Nephron progenitor cell (in vitro differentiated cells): ENCODE measurements at places on chromosomes 2 and 18.

DNA sequence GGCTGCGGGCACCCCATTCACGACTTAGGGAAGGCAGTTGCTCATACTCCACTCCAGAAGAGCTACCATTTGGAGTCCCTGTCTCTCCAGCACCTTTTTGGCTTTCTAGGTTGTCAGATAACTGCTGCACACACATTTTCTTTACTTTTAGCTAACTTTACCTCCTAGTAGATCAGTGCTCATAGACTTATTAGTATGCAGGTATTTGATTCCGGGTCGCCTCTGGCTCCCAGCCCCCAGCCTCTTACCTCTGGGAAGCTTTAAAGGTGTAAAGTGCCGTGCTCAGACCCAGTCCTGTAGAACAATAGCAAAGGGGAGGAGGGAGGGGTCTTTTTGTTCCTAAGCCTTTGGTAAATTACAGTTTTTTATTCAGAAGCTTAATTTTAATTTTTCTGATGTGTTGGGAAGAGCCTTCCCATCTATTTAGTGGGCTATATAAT, 102.9 kb downstream of the SPTBN1 start:
- DNase-seq = no peak

DNA sequence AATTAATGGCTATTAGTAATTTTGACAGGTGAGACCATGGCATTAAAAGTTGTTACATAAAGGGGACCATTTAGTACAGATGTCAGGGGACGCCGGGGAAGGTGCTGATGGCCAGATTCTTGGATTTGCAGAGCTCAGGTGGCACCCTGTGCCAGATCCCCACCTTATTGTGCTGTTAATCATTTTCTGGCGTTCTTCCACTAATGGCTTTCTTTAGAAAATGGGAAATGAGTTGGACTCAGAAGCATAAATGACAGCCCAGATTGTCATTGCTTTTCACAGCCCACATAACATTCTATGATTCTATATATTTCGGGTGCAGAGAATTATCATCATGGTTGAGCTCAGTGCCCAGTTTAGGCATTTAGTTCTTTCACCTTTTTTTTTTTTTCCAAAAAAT, 257.2 kb upstream of the TCF4 start:
- DNase-seq = no peak

DNA sequence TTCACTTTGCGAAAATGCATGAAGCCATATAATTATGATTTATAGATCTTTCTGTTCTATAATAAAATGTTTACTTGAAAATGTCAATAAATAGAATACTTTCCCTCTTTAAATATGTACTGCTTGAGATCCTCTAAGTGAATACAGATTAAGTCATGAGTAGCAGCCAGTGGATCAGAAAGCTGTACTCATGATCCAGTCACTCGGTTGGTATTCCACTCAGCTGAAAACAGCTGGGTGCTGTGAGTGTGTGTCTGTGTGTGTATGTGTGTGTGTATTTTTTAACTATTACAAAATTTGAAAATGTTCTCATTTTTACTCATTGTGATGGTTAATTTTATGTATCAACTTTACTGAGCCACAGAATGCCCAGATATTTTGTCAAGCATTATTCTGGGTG, 141.6 kb upstream of the CYP26B1 start:
- DNase-seq = no peak

DNA sequence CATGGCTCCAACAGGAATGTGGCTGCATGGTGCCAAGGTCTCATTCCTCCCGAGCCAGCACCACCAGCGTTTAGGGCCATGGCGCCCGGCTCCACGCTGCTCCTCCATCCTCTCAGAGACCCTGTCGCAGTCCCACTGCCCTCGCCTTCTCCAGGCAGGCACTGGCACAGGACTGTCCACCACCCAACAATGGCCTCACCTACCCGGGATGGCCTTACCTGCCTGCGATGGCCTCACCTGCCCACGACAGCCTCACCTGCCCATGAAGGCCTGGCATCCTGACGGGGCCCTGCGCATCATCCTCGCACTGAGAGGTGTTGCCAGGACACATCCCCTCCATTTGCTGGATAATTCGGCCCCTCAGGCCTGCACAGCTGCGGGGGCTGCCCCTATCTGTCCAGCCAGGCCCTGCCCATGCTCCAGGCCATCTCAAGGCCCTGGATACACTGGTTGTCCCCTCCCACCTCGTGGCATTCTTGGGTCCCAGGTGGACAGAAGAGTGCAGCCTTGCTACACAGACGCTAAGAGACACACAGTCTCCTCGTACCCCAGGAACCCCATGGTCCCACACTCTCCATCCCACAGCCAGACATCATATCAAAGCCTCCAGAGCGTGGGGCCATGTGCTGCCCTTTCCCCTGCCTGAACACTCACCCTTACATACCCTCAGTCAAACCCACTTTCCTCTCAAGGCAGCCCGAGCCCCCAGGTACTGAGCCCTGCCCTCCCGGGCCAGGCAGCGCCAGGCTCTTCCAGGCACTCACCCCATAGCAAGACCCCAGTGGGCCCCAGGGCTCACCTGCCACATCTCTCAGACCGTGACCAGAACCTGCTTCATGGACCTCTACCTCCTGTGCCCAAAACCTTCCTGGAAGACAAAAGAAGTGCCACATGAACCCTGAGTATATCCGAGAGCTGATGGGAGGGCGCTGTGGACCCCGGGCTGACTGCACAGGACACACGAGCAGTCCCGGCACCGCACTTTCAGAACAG, 268.6 kb downstream of the EIPR1 start:
- DNase-seq = no peak

GRCh38 chr18:3806656-3807055, 356.7 kb downstream of the TGIF1 start:
- DNase-seq = peak; percentile 35

DNA sequence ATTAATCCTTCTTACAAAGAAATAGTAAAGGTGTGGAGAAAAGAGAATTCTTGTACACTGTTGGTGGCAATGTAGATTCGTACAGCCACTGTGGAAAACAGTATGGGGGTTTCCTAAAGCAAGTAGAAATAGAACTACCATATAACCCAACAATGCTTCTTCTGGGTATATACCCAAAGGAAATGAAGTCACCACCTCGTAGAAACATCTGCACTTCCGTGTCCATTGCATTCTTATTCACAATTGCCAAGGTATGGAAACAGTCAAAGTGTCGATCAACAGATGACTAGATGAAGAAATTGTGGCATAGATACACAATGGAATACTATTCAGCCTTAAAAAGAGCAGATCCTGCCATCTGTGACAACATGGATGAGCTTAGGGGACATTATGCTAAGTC, 93.4 kb upstream of the TGIF1 start:
- DNase-seq = no peak

DNA sequence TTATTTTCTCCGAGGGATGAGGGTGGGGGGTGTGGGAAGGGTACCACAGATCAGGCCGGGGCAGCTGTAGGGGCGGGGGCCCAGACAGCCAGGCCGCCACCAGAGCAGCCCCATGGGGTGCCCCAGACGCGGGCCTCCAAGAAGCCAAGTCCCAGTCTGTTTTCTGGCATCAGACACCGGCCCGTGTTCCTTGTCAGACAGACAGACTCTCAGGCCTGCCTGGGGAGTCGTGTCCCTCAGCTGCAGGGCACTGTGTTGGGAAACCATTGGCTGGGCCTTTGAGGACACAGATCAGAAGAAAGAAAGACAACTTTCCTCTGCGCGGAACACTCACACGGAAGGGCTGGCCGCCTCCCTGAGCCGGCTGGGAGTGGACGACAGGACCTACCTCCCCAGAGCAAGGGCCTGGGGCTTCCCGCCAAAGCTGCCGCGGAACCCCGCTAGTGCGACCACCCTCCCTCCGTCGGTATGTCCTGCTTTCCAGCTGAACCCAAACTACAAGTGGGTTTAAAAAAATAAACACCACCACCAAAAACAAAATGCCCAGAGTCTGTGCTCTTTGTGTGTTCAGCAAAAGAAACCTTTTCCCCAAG, 88.0 kb downstream of the SMAD7 start:
- DNase-seq = no peak

DNA sequence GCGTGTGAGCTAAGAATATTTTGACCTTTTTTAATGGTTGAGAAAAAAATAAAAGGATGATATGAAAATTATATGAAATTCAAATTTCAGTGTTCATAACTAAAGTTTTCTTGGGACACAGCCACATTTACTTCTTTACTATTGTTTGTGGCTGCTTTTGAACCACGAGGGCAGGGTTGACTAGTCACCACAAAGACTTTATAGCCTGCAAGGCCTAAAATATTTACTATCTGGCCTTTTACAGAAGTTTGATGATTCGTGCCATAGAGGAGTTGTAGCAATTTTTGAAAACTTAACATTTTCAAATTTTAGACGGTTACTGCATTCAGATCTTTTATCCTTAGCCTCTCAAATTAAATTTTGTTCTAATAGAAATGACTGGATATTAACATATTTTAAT, 69.9 kb downstream of the LIMS1 start:
- DNase-seq = no peak
